Stromal cell of bone marrow (primary cell): ENCODE measurements at places on chromosomes 12 and 14.
A peak's percentile ranks its signal among the peaks of the same experiment; 100 is the strongest.

- DNase-seq: no peak
Observed at GRCh38 chr14:92527721-92528120, 14.1 kb downstream of the RIN3 start.

DNA sequence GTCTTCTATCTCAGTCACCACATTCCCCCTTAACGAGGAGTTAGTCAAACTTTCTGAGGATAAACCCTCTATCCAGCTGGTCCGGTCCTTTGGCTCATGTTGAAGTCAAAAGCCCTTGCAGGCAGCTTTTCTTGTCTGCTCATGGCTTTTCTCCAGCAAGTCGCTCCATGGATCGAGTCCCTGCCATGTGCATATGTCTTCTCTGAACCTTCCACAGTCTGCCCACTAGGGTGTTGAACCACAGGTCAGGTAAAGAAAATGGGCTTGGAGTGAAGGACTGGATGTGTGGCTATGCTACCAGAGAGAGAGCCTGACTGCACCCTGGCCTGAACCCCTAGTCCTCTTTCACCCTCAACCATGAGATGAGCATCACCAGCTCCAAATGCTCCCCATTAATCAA lies 22.8 kb downstream of the C14orf132 start:
- DNase-seq: no peak

- DNase-seq: no peak
Observed at GRCh38 chr12:121575952-121576625, 4.7 kb downstream of the KDM2B start.

DNA sequence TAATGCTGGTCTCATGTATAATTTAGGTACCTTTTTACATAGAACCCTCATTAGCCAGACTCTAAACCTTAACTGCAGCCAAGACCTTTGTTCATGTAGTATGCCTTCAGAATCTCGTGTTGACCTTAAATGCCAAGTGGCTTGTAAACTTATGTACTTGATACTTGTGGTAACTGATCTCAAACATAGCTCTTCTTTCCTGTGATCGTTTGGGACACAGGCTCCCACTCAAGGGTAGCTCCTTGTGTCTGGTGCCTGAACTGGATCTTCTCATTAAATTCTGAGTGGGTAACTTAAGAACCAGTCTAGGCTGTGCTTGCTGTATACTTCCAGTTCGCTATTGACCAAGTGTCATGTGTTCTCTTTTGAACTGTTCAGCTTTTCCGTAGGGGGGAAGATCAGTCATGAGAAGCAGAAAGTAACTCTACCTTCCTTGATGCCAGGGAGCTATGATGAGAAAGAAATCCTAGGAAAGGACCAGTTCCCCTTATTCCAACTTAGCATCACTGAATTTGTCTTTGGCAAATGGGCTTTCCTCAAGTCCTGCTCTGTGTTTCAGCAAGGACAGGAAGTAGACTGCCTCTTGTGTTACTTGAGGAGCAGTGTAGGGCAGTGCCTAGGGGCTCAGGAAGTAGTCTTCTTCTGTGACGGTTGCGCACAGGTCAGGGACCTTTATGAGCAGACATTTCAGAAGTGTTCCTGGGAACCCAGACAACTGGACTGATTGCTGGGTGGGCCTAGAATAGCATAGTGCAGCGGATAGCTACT lies 2.5 kb downstream of the LGALS3 start:
- DNase-seq: no peak

- DNase-seq: peak; percentile 82
Observed at GRCh38 chr12:76158518-76159321, 74.2 kb upstream of the NAP1L1 start.
